Left renal pelvis (tissue), 4 donors: ENCODE measurements at places on chromosomes 7 and 10.

- no peak for DNase-seq
Measured at GRCh38 chr7:98399890-98400541, 874 bp downstream of the BAIAP2L1 start.

- DNase-seq = no peak
Measured at GRCh38 chr7:150450491-150451001, at the start of gene GIMAP8. Gene GIMAP8, plus strand, starts transcription at chr7:150450630. Its CDS starts 16,069 bp downstream, at chr7:150466699.

DNA sequence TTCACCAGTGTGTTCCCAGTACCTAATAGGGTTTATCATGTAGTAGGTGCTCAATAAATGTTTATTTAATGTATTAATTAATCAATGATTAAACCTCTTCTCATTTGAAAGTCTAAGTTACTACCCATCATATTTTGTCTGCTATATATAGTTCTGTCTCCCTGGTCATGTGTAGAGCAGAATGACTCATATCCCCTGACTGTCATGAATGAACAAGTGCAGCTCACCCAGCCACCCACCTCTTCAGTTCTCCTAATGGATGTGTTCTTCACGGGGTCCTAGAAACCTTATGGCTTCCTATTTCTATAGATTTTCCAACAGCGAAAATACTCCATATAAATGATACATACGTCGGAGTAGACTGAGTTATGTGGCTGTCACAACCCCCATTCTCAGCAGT is 64.5 kb downstream of the HIF1AN start:
- no peak for DNase-seq

DNA sequence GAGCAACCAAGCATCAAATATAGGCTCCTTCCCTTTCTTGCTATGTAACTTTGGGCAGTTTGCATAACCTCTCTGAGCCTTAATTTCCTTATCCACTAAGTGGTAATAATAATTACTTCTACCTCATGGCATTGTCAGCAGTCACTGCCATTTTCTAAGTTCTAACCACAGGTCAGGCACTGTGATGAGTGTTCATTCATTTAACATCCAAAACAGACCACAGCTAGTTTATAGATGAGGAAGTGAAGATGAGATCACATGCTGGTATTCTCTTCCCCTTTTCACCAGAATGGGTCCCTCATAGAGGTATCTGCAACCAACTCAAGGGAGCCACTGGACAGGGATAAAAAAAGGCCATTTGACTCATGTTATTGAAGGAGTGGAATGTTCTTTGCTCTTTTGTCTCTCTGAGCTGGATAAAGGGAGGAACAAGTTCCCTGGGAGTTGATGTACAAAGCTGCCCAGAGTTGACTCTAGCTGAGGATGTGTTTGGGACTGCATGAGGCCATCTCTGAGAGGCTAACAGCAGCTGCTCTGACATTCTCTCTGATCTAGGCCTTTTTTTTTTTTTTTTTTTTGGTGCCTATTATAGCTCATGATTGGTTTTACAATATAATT is 65.0 kb downstream of the DNAJC12 start:
- no peak for DNase-seq

GRCh38 chr7:43454936-43455518 is 127.9 kb upstream of the STK17A start:
- DNase-seq = no peak

DNA sequence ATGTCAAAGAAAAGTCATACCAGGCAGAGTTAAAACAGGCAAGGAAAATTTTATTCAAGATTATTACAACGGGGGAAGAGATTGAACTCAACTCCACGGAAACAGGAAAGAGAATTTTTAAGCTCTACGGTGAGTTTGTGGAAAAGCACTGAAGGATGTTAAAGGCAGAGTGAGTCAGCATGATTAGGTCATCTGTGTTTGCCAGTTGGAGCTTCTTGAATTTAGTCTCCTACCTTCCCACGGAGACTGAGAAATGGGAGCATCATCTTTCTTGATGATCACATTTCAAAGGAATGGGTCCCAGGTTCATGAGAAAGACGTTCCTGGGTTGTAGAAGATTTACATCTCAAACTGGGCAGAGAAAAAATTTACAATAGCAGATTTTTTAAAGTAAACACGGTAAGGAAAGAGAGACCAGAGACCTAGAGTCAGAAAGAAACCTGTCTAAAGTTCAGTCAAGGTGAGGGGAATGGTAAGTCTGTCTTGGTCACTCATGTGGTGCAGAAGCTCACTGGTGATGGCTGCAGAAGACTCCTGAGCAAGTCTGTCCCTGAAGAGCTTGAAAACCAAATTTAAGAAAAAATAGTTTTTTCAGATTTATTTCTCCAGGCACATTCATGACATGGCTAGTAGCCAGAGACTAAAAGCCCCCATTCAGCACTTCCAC is 516.9 kb upstream of the LRRN3 start:
- DNase-seq = no peak

GRCh38 chr10:96638696-96639095 is 51.9 kb upstream of the TM9SF3 start:
- DNase-seq = no peak

DNA sequence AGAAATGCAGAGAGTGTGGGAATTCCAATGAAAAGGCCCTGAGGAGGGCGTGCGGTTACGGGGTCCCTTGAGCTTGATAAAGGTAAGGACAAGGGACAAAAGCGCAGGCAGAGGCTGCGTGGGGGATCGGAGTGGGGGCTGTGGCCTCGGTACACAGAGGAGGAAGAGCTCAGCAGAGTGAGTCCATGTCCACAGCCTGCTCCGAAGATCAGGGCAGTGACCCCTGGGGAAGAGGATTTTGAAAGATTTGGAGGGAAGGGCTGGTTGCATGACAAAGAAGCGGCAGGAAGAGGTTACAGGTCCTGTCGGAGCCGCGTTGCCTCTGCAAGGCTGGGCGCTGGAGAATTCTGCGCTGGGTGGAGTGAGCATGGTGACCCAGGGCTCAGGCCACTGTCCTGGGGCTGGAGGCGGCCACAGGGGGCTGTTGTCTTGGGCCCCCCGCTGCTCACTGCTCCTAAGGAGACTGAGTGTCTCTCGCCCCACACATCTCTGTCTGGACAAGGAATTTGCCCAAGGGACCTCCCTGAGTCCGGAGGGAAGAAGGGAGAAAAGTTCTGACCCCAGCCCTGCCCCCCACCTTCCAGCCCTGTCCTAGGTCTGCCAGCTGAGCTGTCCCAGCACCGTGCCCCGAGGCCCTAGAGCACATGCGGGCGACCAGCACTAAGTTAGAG is 69.8 kb upstream of the INSIG1 start:
- DNase-seq = no peak
